IPS DF 19.7 (cell line): ENCODE measurements at places on chromosomes 5 and 9.

DNA sequence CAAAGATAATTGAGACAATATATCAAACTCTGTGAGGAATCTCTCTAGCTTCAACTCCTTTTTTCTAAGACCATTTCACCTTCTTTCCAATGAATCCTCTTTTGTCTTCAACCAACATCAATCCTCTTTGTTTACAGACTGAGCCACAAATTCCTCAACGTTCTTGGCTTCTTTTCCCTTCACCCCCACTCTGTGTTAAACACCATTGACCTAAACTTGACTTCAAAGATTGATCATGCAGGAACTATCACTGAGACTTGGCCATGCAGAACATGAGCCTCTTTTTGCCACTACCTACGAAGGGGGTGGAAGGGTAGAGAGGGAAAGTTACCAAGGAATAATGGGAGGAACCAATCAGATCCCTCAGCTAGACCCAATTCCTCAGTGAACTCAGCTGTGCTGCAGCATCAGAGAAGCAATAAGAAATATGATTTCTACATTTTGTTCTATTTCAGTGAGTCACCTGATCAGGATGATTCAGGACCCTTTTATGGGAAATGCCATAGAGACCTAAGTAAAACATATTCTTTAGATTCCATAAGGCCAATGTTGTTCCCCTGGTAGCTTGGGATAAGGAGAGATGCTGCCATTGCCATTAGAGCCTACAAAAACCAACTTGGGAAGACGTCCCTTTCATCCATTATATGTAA is 187.7 kb upstream of the RGMB start:
- DNase-seq = no peak

DNA sequence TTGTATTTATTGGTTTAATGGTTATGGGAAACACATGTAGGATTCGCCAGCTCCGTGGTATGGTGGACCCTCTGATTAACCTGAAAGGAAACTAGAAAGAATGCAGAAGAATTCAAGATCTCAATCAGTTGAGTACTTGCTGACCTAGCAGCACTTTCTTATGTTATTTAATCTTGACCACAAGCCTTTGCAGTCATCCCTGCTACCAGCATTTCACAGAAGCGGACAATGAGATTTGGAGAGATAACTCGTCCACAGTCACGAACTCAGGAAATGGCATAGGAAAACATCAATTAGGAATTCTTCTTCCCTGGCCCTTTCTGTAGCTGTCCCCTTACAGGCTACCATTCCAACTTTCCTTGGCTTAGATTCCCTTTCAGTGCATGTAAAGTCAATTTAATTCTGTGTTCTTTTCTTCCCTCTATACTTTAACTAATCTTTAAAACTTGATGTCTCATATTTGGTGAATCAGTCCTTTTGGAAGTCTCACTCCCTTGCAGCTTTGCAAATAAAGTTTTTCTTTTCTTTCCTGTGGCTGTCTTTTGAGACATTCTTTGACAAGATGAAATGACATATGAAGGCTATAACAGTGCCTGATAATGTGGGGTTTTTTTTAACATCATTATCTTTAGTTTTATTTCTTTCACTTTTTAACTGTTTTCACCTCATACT is 1.3 kb upstream of the SLC44A1 start:
- DNase-seq = no peak

- DNase-seq = no peak
Measured at GRCh38 chr9:121260457-121261106, 7.4 kb upstream of the GSN start.

GRCh38 chr5:153400931-153401330 is 89.5 kb upstream of the GRIA1 start:
- DNase-seq = no peak

GRCh38 chr5:39411985-39412384 is 12.8 kb downstream of the DAB2 start:
- no peak for DNase-seq
